ENCODE measurements at places on chromosomes 3 and 15.

- DNase-seq, result no peak
Measured at GRCh38 chr3:46228260-46229242, 13.7 kb upstream of the CCR3 start.

DNA sequence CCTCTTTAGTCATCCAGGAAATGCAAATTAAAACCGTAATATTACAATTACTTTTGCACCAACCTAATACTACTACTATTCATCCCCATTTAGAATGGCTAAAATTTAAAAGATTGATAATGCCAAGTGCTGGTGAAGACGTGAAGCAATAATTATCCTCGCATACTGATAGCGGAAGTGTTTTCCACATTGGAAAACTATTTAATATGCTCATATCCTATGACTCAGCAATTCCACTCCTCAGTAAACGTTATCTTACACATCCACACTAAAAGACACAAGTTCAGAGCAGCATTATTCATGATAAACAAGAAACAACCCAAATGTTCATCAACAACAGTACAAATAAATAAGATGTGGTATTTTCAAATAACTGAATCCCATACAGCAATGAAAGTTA, 70.6 kb downstream of the VPS13C start:
- DNase-seq, result no peak

- no peak for DNase-seq
Measured at GRCh38 chr3:46664971-46665762, 28.3 kb downstream of the ALS2CL start.

- DNase-seq, result no peak
Measured at GRCh38 chr15:52037889-52038505, 19.0 kb downstream of the MAPK6 start.

DNA sequence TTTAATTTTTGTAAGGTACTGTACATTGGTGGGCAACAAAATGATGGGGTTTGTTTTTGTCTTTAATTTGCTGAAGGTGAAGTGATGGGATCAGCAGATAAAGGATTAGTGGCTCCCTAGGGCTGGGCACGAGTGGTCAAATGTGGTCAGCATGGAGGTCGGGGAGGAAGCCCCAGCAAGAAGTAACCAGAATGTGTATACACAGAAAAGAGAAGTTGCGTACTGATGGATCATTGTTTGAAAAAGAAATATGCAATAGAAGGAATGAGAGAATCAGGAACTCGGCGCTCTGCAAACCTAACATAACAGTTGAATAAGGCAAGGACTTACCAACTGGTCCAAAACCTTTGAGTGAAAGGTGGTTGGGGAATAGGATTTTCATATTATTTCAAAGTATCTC, 1.5 kb downstream of the TMOD2 start:
- DNase-seq, result no peak

- DNase-seq, result no peak
Measured at GRCh38 chr3:156448300-156448699, 106.6 kb downstream of the SSR3 start.

- DNase-seq, result no peak
Measured at GRCh38 chr3:99626417-99626788, 12.0 kb upstream of the COL8A1 start.

DNA sequence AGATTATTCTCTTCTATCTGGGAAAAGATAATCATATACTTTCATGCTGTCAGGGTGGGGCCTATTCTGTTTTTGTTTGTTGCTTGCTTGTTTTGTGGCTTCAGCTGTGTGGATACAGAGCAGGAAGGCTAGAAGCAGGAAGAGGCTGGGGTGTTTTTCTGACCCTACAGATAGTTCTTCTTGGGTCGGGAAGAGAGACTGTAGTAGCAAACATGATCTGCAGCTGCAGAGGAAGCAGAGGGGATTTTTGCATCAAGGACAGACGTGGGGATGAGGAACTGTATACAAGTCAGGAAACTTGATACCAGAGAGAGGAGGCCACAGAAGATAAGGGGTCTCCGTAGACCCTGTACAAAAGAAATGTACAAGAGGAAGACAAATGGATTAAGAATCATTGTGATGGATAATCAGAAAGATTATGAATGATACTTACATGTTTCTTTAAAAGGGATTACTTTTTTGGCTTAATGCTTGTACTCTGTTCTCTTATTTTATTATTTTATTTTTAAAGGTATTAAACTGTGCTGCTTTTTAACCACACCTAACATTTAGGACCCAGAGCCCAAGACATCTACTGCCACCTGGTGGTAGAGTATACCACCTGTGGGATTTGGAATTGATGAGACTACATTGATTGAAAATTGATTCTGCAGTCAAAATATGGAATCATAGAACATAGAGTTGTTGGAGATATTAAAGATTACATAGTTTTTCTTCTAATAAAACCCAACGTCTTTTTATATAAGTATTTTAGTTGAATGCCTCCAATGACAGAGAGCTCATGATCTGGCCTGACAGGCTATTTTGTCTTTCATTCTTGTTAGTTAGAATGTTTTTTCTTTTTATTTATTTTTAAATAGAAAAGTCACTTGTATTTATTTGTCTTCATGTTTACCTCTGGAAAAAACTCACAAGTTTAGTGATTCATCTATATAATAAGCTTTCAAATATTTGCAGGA, 87.3 kb upstream of the ROPN1 start:
- no peak for DNase-seq

DNA sequence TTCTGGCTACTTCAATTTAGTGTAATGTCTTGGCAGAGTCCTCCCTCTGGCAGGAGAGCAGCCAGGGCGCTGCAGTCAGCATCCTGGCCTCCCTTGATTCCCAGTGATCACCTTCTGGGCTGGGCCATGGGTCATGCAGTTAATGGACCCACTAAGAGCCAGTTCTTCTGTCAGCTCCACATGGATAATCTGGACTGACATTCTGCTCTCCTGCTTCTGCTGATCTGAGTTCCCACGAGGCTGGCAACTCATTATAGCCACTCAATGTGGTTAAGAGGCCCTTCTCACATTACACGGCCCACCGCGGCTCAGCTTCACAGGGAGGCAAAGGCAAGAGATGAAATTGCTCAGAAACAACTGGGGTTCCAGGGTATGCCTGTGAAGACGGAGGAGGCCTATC, 94.0 kb downstream of the WDR76 start:
- no peak for DNase-seq

DNA sequence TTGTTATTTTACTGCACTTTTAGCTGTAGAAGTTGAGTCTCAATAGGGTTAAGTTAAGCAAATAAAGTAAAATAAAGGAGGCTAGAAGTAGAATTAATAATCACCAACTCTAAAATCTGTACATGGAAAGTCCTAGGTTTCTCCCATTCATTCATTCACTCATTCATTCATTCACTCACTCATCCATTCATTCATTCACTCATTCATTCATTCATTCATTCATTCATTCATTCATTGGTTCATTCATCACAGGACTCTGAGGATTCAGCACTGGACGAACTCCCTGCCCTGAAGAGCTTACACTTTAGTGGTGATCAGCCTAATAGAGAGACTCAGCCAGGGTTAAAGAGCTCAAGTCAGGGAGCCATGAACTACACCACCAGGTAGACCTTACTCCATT, 4.5 kb upstream of the LSG1 start:
- no peak for DNase-seq
